ENCODE measurements at places on chromosomes 6 and 20.

- no peak for DNase-seq
Observed at GRCh38 chr6:30890646-30891449, 6.5 kb downstream of the DDR1 start.

GRCh38 chr20:32159766-32160221 lies 47.7 kb downstream of the PLAGL2 start:
- no peak for DNase-seq

- DNase-seq, result peak; percentile 50
Observed at GRCh38 chr6:99467509-99468106, 42.5 kb upstream of the PNISR start.

- DNase-seq, result no peak
Observed at GRCh38 chr6:11632231-11632630, 94.7 kb downstream of the TMEM170B start.

- no peak for DNase-seq
Observed at GRCh38 chr20:43878776-43879175, 35.9 kb upstream of the TOX2 start.

DNA sequence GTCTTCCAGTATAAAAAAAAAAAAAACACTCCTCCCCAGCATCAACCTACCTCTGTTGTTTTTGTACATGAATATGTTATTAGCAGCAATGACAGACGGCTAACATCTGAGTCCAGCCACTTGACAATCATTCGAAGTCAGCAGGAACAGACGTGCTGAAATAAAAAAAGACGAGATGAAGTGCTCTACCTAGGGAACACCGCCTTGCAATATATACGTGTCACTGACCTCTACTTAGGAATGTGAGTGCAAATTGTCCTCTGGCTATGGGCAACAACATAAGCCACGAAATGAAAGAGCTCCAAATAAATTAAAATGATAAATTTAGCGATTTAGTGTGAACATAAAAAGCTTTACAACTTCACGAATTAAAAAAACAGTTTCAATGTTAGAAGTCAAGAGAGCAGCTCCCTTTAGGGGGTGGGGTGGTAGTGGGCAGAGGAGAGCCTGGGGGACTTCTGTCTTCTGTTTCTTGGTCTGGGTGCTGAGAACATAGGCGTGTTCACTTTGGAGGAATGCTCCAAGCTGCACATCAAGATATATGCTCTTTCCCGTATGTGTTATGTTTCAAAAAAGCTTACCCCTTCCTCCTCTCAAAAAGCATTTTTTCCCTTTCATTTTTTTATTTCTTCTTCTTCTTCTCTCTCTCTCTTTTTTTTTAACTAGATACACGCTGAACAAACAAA lies 23.3 kb downstream of the EDN1 start:
- DNase-seq, result no peak

- no peak for DNase-seq
Observed at GRCh38 chr6:165231177-165231576, 78.2 kb downstream of the C6orf118 start.

DNA sequence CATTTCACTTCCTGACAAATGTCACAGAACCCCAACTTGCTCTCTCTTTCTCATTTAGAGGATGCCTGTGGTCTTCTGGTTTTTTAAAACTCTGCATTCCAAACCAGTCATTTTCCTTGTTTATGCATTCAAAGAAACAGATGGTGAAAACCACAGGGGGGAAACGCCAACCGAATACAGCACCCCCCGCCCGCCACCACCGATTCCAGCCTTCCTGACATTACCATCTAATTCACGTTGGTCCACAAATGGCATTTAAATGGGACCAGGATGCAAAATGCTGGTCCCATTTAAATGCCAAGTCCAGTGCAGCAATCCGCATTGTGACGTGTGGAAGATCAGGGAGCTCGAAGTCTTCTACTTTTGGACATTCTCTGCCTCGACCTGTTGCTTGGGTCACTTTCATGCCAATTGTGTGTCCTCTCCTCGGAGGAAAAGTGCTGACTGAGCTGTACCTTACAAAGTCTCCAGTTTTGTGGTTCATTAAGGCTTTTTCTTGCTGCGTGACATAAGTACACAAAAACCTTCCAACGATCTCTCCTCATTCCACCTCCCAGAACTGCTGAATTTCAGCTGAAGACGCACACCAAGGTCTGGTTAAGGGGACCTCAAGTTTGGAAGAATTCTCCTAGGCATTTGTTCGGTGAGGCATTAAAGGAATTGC lies 35.8 kb downstream of the NEDD9 start:
- DNase-seq, result no peak

DNA sequence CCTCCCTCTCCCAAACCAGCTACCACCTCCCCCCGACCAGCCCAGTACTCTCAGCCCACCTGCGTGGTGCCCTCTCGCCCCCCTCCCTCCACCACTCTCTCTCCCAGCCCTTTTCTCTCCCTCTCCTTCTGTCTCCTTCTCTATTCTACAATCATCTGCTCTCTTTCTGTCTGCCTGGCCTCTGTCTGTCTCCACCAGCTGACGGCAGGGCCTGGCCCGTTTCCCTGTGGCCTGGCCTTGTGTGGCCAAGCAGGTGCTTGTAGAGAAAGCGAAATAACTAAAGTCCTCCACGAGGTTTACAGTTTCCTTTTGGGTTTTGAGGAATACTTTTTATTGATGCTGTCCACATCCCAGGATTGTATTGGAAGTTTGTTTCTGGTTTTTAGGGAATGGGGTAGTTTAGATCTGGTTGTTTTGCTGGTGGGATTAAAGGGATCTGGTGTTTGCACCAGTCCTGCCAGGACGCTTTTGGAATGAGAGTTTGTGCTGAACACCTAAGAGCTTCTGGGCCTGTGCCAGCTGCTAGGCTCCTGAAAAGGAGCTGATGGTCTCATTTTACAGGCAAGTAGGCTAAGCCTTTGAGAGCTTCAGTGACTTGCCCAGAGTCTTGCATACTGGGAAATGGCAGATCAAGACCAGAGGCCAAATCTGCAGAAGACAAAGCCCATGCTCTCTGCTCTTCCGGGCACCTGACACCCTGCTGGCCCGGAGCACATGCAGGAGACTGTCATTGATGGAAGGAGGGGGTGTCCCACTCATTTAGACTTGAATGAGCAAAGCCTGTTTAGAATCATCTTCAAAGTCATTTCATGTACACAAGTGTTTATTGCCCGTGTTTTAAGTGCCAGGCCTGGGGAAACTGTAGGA lies 161.7 kb downstream of the SYCP2 start:
- DNase-seq, result no peak

DNA sequence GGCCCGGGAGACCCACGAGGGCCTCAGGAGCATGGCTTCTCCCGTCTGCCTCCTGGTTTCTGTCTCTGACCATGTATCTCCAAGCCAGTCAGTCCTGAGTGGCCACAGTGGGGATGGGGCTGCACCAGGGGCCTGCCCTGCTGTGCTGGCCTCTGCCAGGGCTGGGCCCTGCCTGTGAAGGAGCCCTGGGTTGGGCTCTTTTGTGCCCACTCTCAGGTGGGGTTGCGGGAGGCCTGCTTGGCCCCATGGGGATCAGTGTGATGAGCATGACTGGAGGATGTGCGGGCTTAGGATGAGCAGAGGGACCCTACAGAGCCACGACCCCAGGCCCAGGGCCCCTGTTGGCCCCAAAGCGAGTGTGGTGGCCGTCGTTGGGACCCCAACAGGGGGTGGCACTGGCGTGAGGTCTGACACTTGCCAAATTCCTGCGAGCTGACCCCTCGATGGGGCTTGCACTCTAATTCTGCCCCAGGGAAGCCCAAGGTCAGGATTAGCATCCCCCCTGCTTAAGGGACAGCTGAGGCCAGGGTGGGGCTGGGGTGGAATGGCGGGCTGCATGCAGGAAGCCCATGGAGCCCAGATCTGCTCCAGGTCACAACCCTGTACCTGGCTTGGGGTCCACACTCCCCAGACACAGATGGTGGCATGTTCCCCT lies 90.0 kb upstream of the BHLHE23 start:
- no peak for DNase-seq

GRCh38 chr6:128482642-128483041 lies 37.8 kb downstream of the PTPRK start:
- DNase-seq, result no peak

DNA sequence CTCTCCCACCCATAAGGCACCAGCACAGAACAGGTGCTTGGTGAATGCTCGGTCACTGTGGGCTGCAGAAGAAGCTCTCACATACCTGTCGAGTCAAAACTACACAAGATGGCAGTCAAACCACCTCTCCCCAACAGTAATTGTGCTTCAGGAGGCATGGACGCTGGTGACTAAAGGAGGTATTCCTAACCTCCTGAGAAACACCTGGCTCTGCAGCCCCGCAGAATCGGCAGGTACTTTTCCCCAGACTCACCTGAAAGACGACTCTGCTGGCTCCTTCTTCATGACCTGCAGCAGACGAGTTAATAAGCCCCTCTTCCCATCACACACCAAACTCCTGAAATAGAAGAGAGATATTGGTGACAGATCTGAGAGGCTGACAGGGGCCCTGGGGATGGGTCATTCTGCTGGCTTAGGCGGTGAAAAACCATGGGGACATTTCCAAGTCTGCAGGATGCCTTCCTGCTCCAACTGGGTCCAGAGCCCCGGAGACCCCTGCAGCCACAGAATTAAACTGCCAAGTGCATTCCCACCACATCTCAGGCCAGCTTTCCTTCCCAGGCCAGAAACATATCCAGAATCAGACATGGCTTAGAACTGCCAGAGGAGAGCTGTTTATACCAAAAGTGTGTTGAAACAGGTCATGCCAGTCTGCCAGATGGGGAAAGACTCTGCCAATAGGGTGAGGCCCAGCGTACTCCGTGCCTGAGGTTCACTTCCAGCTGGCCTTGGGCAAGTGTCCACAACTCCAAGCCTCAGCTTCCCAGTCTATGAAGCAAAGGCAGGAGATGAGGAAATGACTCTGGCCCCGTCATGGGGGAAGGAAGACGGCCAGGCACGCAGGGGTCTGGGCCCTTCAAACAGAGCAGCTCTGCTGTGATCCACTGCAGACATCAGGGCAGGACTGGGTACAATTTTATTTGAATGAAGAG lies 53.0 kb downstream of the MYH7B start:
- DNase-seq, result no peak

DNA sequence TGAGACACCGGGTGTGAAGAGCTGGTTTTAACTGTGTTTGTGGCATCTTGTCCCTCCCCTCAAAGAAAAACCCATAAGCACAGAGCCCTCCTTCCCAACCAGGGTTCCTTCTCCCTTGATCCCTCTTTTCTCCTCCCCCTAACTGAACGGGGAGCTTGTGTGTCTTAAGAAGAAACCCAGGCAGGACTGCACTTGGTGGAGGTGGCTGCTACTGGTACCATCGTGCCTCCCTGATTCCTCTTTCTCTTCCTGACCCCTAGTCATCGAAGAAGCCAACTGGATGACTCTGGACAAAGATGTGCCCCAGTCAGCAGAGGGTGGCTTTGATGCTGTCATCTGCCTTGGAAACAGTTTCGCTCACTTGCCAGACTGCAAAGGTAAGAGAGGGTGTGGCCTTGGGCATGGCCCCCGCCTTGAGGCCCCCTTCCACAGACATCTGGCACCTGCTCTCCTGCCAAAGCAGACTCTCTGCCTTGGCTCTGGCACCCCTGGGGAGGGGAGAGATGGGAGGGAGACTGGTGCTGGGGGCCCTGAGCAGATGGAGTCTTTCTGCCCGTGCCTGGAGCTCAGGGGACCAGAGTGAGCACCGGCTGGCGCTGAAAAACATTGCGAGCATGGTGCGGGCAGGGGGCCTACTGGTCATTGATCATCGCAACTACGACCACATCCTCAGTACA lies 2.1 kb downstream of the GNMT start:
- DNase-seq, result no peak

- no peak for DNase-seq
Observed at GRCh38 chr6:7747433-7747832, 21.5 kb downstream of the BMP6 start.

DNA sequence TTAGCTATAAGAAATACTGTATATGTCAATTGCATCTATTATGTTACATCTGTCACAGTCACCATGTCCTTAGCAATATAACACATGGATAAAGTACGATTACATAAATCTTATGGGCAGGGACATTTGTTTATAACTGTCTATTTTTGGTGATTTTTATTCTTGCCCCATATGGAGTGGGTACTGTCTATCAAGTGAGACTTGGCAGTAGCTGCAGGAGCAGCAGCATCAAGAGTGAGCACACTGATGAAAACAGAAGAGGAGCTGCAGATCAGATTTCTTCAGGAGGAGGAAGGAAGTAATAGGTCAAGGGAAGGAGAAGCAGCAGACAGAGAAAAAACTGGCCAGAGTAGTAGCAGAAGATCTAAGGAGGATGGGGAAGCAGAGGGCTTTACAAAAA lies 516.7 kb downstream of the C6orf118 start:
- DNase-seq, result no peak

GRCh38 chr20:46011631-46012482 lies 3.1 kb downstream of the MMP9 start:
- DNase-seq, result peak; percentile 30

- no peak for DNase-seq
Observed at GRCh38 chr6:167100241-167100674, 22.6 kb upstream of the CCR6 start.

- DNase-seq, result no peak
Observed at GRCh38 chr6:129402244-129402643, 307.7 kb downstream of the ARHGAP18 start.

DNA sequence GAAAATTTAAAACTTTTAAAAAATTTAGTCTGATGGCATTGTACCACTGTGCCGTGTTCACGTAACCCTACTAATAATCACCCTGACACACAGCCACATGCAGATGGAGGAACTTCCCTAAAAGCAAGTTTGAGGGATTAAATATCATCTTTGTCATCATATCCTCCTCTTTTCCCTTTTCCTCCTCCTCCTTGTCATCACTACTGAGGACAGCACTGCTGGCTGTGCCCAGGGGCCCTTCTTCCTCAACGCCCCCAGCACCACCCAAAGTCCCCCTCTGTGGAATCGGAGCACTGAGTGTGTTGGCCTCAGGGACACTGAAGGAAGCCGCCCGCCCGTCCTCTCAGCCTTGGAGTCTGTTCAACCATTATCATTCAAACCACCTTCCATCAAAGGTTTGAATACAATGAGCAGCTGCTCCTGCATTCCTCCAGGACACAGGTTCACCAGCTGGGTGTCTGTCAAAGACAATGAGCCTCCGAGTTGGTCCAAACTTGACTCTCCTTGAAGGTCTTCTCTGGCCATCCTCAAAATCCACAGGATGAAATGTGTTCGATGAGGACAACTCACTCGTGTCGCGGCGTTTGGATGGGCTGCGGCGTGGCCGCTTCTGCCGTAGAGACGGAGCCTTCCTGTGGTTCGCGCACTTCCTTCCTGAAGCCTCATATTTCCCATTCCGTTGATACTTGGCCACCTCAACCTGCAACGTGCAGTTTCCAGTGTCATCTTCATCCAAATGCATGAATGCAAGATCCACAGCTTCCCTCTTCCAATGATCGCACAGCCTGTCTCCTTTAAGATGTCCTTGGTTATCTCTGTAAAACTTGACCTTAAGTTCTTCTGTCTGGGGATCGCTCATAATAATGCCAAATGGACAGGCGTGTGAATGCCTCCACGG lies 23.3 kb downstream of the NQO2 start:
- DNase-seq, result peak; percentile 43

GRCh38 chr6:47977314-47977713 lies 133.7 kb downstream of the PTCHD4 start:
- no peak for DNase-seq

GRCh38 chr6:19837511-19838441 lies 606 bp downstream of the ID4 start:
- DNase-seq, result no peak

- DNase-seq, result no peak
Observed at GRCh38 chr6:38056361-38056760, 236.8 kb downstream of the ZFAND3 start.
